ENCODE measurements at places on chromosomes 7 and 10. TPM values are rescaled to one million over a fixed set of nuclear protein-coding genes. Genes with fewer than 3 reads are reported as not detected.

MKI67 gene
- total RNA-seq = 54.4 TPM

- DNase-seq = no peak
Measured at GRCh38 chr7:40800771-40801170, 666.0 kb downstream of the SUGCT start.

GRCh38 chr7:40608321-40609075 lies 473.7 kb downstream of the SUGCT start:
- DNase-seq = peak; percentile 27

PTPRZ1 gene
- total RNA-seq = not detected

- peak; percentile 77 for DNase-seq
Measured at GRCh38 chr7:81211204-81211933, 292.5 kb upstream of the SEMA3C start.
